ENCODE measurements at places on chromosomes 3 and 15.

DNA sequence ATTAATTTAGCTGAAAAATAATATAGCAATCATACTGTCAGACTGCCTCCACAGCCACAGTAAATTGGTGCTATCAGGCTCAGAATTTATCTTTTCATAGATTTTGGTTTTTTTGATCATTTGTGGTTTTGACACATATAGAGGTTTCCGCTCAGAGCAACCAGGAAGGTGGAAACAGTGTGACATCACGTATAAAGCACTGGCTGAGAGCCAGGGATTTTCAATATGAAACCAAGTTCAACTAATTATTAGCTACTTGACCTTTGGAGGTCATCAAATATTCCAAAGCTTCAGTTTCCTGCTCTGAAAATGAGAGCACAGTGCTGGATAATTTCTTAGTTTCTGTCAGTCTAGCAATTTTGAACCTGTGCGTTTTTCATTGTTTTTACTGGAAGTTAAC lies 433.8 kb upstream of the SUCLG2 start:
- DNase-seq, result no peak

DNA sequence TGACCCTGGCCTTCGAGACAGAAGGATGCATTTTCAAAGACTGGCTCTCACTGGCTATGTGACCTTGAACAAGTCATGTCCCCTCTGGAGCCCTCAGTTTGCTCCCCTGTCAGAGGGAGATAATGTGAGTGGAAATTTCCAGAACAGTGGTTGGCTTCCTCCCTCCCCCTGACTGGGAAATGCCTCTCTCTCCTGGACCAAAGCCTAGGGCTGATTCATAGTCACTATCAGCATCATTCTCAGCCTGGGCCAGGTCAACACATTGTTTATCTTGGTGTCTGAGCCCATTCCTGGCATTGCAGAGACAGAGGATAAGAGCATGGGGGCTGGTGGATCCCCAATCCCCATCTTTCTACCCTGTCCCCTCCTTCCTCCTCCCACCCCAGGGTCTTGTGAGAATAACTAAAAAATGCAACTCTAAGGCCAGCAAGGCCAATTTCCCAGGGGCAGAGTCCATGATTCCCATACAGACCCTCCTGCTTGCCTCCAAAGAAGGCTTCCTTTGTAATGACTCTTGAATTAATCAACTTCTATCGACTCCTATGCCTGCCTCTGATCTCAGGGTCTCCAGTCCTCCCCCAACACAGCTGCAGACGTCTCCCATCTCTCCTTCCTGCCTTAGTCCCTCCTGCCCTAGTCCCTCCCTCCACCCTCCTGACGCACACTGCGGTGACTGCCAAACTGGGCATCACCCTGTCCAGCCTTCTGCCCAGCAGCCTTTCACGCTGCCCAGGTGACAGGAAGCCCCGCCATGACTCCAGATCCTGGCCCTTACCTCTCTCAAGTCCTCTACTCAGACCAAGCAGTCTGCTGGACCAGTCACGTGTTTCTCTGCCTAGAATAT lies 35.4 kb upstream of the CORO2B start:
- DNase-seq, result no peak

DNA sequence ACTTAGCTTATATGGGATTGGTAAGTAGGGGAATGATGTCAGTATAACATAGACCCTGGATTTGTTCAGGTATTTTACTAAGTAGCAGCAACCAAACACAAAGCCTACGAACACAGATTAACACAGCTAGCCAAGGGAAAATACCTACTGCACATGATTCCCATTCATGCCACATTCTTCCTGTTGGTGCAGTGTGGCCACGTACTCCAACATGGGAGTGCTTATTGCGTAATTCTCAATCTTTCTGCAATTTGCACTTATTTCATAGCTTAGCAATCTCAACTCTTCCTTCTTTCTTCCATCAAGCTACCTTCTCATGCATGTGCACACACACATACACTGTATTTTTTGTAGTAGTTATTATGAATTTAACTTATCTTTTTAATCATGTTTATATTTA lies 186.8 kb downstream of the IL5RA start:
- no peak for DNase-seq

DNA sequence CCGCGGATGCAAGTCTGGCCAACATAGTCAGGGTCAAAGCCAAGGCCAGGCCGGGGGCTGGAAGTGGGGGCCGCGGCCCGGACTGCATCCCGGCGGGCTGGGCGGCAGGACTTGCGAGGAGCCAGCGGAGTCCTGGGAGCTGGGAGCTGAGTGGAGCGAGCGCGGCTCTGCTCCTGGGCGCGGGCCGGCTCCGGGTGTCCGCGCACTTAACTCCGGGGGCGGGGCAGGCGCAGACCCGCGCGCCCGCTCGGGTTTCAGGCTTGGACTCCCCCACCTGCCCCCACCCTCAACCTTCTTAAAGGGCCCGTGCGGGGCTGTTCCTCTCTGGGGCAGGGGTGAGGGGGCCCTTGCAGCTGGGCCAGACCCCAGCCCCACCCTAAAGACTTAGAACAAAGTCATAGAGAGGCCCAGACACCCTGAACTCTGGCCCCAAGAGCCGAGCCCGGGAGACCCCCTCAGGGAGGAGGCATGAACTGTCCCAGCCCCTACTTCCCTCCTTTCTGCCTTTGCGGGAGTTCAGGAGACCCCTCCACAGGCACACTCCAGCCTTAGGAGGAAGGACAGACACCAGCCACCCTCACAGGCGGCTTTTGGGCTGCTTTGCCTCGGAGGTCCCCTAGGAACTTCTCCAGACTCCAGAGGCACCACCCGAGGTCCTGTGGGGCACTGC lies at the start of gene CSPG4:
TSS of gene CSPG4 (minus strand) at position 181 of the 670 bp plus-strand sequence. CDS start at position 88, 93 bp downstream.
- DNase-seq, result no peak

GRCh38 chr3:45655906-45656305 lies 33.3 kb upstream of the SACM1L start:
- DNase-seq, result no peak

GRCh38 chr15:68256675-68257450 lies 20.7 kb upstream of the FEM1B start:
- peak; percentile 55 for DNase-seq

- no peak for DNase-seq
These were observed 278.9 kb upstream of the STT3B start for GRCh38 chr3:31253782-31254181.

All from NCI-H1092 treated with DMSO at 0.1 percent for 48 hours (cell line).